Jurkat, Clone E6-1 (cell line): ENCODE measurements at places on chromosomes 5 and 9.

- no peak for DNase-seq
These were observed 426.6 kb downstream of the ARHGEF28 start for GRCh38 chr5:74052441-74053221.

DNA sequence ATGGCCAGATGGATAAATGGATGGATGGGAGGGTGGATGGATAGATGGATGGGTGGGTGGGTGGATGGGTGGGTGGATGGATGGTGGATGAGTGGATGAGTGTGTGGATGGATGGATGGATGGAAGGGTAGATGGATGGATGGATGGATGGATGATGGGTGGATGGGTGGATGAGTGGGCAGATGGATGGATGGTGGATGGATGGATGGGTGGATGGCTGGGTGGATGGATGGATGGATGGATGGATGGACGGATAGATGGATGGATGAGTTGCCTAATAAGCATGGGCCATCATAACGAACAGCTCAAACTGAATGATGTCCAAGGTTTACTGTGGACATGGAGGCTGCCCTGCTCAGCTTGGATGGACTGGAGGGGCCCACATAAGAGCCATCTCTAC, 89.8 kb upstream of the SMIM23 start:
- DNase-seq = no peak

- DNase-seq = no peak
These were observed 212.2 kb downstream of the PCSK1 start for GRCh38 chr5:96220610-96221390.

DNA sequence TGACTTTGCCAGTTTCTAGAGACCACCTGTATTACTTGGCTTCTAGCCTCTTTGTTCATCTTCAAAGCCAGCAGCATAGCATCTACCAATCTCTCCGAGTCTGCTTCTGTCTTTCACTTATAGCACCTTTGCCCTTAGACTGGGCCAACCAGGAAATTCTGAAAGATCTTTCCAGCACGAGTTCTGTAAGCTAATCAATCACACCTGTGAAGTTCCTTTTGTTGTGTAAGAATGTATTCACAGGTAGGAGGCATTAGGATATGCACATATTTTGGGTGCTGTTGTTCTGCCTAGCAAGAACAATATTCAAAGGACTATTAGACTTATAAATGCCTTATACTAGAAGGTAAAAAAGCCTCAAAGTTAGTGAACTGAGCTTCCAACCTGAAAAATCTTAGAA, 232.1 kb downstream of the CDH12 start:
- no peak for DNase-seq

DNA sequence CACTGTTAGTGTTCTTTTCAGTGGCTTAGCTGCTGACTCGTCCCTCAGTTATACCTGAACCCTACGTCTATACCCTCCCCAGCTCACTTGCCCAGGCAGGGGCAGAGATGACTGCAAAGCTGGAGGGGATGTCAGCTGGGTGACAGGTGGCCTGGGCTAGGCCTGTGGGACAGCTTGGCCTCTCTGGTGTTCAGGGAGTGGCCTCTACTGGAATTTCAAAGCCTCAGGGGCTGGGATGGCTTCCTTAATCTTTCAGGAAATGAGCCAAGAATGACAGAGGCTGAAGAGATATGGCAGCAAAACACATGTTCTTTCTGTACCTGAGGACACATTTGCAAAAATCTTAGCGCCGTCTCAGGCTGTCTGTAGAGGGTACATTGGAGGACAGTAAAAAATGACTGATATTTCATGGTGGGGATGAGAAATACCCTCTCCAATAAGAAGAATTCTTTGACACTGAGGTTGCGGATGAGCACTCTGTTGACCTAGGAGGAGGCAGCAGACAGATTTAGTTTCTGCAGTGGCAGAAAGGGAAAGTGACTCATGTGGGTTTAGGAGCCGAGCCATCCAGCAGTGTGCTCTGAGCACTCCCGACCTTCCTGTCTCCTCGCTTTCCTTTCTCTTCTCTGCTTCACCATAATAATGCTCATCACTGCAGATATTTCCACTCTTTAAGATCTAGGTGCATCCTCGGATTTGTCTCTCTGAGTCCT, 54.4 kb downstream of the ENTREP1 start:
- DNase-seq = no peak
